COR-L47 (cell line): ENCODE measurements at places on chromosomes 7 and 10.

DNA sequence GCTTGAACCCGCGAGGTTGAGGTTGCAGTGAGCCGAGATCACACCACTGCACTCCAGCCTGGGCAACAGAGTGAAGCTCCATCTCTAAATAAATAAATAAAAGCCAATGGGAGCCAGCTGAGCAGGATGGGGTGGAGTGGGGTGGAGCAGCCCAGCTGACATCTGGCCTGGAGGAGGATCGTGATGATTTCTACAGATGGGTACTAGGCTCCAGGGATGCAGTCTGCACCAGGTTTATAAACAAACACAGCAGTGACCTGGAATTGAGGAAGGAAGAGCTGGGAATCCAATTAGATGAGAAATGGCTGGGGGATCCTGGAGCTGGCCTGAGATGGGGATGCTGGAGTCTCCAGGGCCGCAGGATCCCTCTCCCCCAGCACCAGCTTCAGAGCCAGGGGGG, 7.3 kb upstream of the GRIFIN start:
- DNase-seq, result no peak

- no peak for DNase-seq
Measured at GRCh38 chr7:16794986-16795385, 9.8 kb downstream of the AGR2 start.

GRCh38 chr10:59434463-59435321, 72.3 kb upstream of the FAM13C start:
- no peak for DNase-seq

- DNase-seq, result no peak
Measured at GRCh38 chr10:115860182-115861107, 412.6 kb downstream of the GFRA1 start.

DNA sequence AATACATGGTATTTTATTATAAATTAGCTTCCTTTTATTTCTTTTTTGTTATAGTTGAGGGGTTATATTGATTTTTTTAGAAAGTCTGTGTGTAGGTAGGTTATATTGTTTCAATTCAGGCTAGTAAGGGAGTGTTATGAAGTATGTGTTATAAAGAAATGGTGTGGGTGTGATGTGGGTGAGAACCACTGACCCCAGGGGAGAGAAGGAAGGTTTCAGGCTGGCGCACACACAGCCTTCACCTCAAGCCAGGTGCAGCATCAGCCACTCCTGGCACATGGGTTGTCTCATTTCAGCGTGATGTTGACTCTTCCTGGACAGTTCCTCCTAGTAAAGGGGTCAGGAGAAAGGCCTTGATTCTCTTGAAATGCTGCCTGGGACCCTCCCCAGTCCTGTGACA, 291.3 kb downstream of the POU6F2 start:
- no peak for DNase-seq

GRCh38 chr10:114043532-114044246, at the start of gene ADRB1:
Gene ADRB1, plus strand, starts transcription at chr10:114043866. Its CDS starts 267 bp downstream, at chr10:114044133.
- peak; percentile 65 for DNase-seq

- DNase-seq, result peak; percentile 87
Measured at GRCh38 chr7:117072620-117073118, 119.4 kb downstream of the ST7 start.

DNA sequence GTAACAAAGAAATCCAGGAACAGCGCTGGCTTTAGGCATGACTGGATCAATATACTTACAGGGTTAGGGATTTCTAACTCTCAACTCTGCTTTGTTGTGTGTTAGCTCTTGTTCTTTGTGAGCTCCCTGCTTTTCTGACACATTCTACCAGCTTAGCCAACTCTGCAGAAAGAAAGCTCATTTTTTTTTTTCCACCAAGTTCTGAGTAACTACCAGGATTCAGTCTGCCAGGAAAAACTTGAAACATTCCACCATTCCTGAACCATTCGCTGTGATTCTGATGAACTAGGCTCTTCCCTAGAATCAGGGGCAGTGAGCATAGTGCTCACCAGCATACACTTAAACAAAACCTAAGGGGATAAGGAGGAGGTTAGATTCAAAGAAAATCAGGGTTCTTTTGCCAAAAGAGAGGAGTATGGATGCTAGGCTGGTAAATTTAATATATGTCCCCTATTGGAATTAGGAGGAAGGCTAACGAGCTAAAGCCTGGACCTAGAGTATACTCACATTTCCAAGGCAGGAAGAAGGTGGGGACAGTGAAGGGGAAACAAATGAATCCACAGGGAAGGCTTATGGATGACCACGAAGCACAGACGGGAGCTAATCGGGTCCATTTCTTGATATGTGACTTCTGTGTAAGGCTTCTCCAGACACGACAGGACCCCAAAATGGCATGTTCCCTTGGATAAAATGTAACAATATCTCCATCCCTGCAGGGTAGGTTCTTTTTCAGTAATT, 183.4 kb downstream of the PRKG1 start:
- DNase-seq, result no peak

DNA sequence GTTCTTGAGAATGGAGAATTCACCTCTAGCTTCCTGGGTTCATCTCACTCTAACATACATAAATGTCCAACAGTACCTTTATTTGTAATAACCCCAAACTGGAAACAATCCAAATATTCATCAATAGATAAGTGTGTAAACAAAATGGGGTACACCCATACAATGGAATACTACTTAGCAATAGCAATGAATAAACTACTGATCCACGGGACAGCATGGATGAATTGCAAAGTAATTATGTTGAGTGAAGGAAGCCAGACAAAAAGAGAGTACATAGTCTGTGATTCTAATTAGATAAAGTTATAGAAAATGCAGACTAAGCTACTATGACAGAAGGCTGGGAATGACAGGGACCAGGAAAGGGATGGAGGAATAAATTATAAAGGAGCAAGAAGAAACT, 391.3 kb downstream of the CCSER2 start:
- no peak for DNase-seq

DNA sequence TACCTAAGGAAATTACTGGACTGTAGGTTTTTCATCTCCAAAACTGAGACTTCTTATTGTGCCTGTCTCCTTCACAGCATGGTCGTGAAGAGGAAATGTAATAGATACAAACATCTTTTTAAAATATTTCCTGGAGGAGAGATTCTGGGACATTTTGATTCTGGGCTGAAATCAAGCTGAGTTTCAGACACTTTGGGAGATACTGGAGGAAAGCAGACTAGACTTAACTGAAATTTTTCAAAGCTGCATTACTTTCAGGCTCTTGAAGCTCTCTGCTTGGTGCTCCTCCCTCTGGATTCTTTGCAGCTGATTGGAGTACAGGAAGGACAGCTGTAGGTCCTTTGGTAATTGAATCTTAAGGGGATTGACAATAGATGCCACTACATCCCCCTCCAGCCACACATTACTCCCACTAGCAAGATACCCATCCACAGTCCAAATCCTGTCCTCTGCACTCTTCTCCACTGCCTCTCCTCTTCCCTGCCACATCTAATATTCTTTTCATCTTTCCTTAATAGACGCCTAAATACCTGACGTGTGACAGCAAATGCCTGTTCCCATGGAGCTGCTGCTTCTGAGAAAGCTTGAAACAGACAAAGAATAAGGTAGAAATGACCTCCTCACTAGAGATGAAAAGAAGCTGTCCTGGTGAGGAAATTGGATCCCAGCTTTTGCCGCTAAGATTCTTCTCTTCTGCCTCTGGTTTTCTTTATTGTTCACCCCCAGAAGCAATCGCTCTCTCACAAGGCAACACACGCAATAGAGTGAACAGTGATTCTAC, 111.5 kb upstream of the PHYHIPL start:
- no peak for DNase-seq

DNA sequence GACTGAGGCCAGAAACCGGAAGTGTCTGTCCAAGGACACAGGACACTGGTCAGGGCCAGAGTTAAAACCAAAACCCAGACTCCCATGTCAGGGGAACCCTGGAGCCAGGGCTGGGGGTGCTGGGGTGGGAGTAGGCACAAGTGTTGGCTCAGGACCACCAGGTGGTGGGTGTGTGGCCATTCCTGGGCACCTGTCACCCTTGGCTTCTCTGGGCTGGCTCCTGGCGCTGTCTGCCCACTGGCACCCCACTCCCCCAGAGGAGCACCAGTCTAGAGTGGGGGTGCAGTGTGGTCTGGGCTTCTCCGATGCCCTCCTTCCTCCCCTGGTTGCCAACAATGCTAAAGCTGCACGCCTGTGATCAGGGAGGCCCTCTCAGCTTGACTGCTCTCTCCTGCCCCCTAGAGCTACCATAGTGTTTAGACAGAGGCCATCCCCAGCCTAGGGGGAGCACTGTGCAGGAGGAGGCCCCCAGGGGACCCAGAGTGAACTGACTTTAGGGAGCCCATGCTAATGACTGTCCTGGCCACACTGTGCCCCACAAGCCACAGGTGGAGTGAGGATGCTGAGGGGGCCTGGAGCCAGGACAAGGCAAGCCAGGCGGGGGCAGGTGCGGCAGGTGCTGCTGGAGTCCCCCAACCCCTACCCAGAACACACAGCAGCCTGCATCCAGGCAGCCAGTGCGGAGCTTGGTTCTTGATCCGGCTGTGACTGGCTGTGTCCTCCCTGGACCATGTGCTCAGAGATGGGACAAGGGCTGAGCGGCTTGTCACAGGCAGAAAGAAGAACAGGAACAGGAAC, 11.0 kb downstream of the RASGEF1A start:
- DNase-seq, result no peak

GRCh38 chr7:44223362-44224079, 22.7 kb downstream of the YKT6 start:
- peak; percentile 80 for DNase-seq

DNA sequence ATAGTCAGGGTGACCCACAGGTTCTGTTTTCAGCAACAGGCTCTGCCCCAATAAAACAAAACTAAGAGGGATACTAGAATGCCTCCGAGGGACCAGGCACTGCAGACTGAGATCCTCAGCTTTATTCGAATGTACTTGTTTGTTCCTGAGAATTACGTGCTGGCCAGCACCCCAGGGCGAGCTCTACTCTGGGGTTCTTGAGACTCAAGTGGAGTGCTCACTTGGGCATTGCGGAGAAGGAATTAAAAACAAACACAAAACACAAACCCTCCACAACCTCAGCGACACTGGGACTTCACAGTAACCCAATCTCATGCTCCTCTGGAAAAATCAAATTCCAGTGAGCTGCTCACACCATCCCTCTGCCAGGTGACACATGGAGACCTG, 250.7 kb downstream of the TNS3 start:
- no peak for DNase-seq

- DNase-seq, result no peak
Measured at GRCh38 chr10:101061624-101062231, at the start of gene KAZALD1. Gene KAZALD1, plus strand, starts transcription at chr10:101061989. Its CDS starts 604 bp downstream, at chr10:101062593.

DNA sequence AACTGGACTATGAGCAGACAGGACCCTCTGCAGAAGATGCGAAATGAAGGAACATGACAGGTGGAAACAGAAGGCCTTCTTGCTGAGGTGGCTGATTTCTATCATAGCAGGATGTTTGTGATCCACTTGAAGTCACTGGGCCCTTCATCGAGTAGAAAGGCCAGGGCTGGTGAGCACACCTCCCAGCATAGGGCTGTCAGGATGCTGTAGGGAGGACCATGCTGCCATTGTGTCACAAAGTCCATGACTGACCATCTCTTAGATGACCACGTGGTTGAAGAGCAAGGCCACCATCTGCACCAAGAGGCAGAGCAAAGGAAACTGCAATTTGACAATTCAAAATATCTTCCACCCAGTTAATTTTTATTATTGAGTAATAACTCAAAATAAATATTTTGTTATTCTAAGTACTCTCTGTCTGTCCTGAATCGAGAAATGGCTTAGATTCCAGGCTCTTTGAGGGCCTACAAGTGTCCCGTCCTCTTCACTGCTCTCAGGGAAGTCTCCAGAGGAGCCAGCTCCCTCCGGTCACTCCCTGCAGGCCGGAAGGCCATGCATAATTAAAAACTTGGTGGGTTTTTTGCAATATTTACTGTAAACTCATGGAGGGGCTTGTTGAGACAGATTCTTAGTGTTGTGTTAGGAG, 249.3 kb upstream of the ZMIZ1 start:
- DNase-seq, result no peak
